ENCODE measurements at places on chromosomes 12 and 14. TPM values are rescaled to one million over a fixed set of nuclear protein-coding genes. Genes with fewer than 3 reads are reported as not detected.
A peak's percentile ranks its signal among the peaks of the same experiment; 100 is the strongest.

DNA sequence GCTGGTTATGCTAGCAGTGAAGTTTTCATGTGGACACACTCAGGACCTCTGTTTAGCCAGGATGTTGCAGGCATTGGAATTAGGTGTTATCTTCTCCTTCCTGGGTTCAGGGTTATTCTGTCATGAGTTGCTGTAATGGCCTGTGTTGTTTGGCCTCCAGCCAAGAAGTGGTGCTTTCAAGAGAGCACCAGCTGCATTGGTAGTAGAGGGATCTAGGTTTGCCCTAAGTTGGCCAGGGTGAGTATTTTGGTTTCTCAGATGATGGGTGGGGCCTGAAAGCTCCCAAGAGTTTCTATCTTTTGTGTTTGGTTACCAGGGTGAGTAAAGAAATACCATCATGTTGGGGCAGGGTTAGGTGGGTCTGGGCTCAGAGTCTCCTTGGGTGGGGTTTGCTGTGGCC lies 2.7 kb upstream of the GZMH start:
- no peak for DNase-seq

- no peak for DNase-seq
These were observed 111.8 kb upstream of the MED13L start for GRCh38 chr12:116389326-116389725.

The ZNF891 gene
- total RNA-seq, result 3.9 TPM

GRCh38 chr12:113241191-113242025 lies 20.1 kb downstream of the TPCN1 start:
- no peak for DNase-seq

DNA sequence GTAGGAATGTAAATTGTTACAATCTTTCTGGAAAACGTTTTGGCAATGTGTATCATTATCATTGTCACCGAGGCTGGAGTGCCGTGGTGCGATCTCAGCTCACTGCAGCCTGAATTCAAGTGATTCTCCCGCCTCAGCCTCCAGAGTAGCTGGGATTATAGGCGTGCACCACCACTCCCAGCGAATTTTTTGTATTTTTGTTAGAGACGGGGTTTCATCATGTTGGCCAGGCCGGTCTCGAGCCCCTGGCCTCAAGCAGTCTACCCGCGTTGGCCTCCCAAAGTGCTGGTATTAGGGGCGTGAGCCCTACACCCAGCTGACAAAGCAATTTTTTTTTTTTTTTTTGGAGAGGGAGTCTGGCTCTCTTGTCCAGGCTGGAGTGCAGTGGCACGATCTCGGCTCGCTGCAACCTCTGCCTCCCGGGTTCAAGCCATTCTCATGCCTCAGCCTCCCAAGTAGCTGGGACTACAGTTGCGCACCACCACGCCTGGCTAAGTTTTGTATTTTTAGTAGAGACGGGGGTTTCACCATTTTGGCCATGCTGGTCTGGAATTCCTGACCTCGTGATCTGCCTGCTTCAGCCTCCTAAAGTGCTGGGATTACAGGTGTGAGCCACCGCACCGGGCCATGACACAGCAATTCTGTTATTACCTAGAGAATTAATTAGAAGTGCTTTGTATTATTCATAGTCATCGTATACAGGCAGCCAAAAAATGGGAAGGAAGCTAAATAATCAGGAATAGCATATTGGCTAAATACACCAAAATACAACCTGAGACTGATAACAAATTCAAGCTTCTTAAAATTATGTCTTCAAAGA lies 1.2 kb downstream of the ACTR6 start:
- DNase-seq, result no peak

DNA sequence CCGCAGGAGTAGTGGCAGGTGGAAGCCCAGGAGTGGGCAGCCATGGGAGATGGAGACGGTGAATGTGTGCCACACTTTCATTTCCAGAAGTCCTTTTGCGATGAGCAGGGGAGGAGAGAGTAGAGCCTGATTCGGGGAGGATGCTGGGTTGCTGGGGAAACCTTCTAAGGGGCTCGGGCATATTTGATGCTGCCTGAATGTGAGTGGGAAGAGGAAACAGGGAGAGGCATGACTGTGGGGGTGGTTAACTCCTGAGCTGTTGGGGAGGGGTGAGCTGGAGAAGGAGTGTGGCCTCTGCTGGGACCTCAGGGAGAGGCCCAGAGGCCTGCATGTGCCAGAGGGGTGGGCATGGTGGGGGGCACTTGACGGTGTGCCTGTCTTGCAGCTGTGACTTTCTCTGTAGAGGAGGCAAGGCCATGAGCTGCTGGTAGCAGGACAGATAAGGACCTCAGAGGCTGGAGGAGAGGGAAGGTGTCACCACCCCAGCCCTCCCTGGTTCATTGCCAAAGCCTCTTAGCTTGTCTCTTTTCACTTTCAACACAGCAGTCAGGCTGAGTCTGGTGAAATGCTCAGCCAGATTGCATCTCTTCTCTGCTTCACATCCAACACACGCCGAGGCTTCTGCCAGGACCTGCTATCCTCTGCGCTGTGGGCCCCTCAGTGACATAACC lies 11.4 kb downstream of the GLT1D1 start:
- no peak for DNase-seq

DNA sequence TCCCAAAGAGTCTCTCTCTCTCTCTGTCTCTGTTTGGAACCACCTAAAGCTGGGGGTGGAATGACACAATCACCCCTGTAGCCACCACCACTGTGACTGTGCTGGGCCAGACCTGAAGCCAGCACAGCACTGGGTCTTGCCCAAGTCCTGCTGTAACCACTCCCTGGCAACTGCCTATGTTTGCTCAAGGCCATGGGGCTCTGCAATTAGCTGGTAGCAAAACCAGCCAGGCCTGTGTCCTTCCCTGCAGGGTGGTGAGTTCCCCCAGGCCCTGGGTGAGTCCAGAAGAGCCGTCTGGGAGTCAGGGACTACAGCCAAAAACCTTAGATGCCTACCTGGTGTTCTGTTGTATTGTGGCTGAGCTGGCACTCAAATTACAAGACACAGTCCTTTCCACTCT lies 50.8 kb downstream of the DGLUCY start:
- no peak for DNase-seq

GRCh38 chr12:123363390-123363739 lies 1.3 kb downstream of the SBNO1 start:
- no peak for DNase-seq

GRCh38 chr12:16509411-16509810 lies 96.6 kb downstream of the LMO3 start:
- DNase-seq, result no peak

GRCh38 chr14:63404906-63405305 lies 86.2 kb upstream of the GPHB5 start:
- DNase-seq, result no peak

DNA sequence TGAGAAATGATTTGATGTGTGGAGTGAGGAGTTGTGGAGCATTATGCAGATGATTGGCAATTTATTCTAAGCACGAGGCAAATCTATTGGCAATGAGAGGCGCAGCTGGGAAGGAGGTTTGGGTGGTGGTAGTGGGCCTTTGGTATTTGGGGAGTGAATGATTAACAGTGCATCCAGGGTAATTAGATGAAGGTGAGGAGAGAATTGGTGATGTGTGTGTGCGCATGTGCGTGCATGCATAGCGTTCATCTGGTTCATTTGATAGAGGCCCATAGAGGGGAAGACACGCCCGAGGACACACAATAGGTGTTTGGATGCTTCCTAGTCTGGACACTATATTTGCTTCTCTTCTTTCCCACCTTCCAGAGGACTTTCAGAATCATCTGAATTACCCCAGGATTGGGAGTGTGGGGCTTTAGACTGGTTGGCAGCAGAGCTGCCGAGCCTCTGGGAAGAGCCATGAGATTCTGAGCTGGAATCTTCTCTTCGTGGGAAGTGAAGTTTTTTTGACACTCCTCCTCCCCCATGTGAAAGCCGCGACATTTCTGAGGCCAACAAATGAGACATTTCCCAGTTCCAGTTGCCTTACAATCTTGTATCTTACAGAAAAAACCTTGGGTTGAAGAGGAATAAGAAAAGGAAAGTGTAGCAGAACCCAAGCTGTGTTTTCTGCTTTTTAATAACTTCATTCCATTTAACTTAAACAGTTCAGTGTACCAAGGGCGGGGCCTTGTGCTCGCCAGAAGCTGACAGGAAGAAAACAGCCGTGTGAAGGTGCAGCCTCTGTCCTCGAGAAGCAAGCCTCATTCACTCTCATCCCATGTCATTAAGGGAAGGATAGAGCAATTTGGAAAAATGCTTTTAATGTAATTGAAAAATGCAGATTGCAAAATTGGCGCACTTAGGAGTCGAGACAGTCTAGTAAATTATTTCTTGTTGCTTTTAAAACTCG lies 65.2 kb downstream of the SLC25A47 start:
- no peak for DNase-seq

GRCh38 chr12:86914721-86915120 lies 658.5 kb upstream of the MGAT4C start:
- DNase-seq, result no peak

GRCh38 chr14:68316078-68316868 lies 476.6 kb downstream of the ZFP36L1 start:
- DNase-seq, result no peak

The ALDH1L2 gene
- 1.2 TPM for total RNA-seq

GRCh38 chr14:61280092-61280525 lies 1.0 kb downstream of the TMEM30B start:
- DNase-seq, result no peak

GRCh38 chr14:33986804-33987203 lies 35.9 kb upstream of the EGLN3 start:
- no peak for DNase-seq

The DLGAP5 gene
- total RNA-seq, result 79.7 TPM

- DNase-seq, result peak; percentile 76
These were observed 14.1 kb downstream of the SUSD6 start for GRCh38 chr14:69625299-69626131.

GRCh38 chr14:99840265-99840664 lies 47.1 kb downstream of the EML1 start:
- no peak for DNase-seq

The INHBE gene
- not detected for total RNA-seq

The KLRB1 gene
- 17.1 TPM for total RNA-seq

- DNase-seq, result no peak
These were observed 249.4 kb upstream of the HMGA2 start for GRCh38 chr12:65574867-65575266.

DNA sequence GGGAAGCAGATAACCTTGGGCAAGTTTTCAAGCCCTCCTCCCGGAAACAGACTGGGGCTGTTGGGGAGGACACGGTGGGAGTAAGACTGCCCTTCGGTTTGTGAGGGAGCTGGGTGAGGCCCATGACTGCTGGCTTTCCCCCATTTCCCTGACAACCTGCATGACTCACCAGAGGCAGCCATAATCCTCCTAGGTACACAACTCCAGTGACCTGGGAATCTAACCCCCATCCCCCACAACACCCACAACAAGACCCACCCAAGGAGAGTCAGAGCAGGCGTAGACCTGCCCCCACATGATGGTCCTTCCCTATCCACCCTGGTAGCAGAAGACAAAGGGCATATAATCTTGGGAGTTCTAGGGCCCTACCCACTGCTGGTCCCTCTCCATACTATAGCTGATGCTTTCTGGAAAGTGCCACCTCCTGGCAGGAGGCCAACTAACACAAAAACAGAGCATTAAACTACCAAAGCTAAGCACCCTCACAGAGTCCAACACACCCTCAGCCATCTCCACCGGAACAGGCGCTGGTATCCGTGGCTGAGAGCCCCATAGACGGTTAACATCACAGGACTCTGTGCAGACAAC lies 14.8 kb downstream of the DDX24 start:
- DNase-seq, result no peak

The GALNT16 gene
- total RNA-seq, result not detected

DNA sequence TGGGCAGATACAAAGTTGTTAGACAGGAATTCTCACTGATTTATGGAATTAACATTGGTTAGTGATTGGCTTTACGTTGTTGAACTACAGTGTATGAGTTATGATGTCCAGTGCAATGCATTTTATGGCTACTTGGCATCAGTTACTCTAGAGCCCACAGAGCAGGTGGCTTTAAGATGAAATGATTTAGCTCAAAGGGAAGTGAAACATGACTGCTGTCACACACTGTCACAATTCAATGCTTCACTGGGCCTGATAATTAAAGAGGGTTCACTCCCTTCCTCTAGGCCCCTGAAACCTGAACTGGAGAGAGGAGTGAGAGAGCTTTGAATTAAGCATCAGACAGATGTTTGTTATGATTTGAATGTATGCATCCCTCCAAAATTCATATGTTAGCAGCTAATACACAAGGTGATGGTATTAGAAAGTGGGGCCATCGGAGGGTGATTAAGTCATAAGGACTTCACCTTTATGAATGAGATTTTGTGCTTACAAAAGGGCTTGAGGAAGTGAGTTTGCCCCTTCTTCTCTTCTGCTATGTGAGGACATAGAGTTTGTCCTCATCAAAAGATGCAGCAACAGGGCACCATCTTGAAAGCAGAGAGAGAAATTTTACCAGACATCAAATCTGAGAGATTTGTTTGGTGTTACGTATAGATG lies 175.8 kb upstream of the GRIN2B start:
- DNase-seq, result no peak

- DNase-seq, result no peak
These were observed 181.3 kb downstream of the CAND1 start for GRCh38 chr12:67450441-67450840.

The RASSF8 gene
- 0.91 TPM for total RNA-seq

The SERPINA12 gene
- total RNA-seq, result not detected

The HOXC4 gene
- total RNA-seq, result 1.2 TPM

GRCh38 chr12:118055144-118055557 lies 5.8 kb downstream of the WSB2 start:
- DNase-seq, result peak; percentile 68

DNA sequence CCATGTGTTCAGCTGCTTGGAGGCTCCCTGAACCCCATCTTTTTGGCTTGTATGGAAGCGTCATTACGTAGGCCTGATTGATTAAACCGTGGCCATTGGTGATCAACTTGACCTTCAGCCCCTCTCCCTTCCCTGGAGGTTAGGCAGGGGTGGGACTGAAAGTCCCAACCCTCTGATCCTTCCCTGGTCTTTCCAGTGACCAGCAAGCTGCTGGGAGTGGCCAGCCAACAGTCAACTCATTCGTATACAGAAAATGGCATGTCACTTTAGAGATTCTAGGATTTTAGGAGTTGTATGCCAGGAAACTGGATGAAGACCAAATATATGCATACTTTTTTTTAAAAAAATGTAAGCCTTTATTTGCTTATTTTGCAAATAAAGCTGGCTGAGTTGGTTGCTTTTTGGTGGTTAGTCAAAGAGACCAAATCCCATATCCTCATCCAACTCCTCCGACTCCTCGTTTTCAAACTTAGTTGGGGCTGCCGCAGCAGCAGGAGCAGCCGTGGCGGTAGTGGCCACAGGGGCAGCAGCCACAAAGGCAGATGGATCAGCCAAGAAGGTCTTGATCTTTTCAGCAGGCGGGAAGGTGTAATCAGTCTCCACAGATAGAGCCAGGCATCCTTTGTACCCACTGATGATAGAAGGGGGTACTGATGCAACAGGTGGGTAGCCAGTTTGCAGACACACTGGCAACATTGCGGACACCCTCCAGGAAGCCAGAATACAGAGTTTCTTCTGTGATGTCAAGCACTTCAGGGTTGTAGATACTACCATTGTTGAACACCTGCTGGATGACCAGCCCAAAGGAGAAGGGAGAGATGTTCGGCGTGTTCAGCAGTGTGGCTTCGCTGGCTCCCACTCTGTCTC lies 16.6 kb downstream of the NFKBIA start:
- no peak for DNase-seq

The KCNK10 gene
- total RNA-seq, result not detected

The CMAS gene
- 34.4 TPM for total RNA-seq

The KRT71 gene
- not detected for total RNA-seq

- DNase-seq, result peak; percentile 58
These were observed 89.0 kb downstream of the SCARB1 start for GRCh38 chr12:124774462-124775167.

The OS9 gene
- 135 TPM for total RNA-seq

- DNase-seq, result no peak
These were observed 24.1 kb downstream of the DMAC2L start for GRCh38 chr14:50335989-50336824.

GRCh38 chr14:37890095-37890494 lies 294.7 kb downstream of the TTC6 start:
- DNase-seq, result no peak

The ACOT6 gene
- not detected for total RNA-seq

The DENND5B gene
- total RNA-seq, result 0.34 TPM

All from activated naive CD8-positive, alpha-beta T cell treated with anti-CD3 and anti-CD28 coated beads, Interleukin-2, amount 10 ng/mL, durations not matched to agents 7 days and 5 days (primary cell).